ENCODE measurements at places on chromosomes 11 and 22. TPM values are rescaled to one million over a fixed set of nuclear protein-coding genes. Genes with fewer than 3 reads are reported as not detected.
A peak's percentile ranks its signal among the peaks of the same experiment; 100 is the strongest.

GRCh38 chr22:25838960-25839741 is 97.2 kb downstream of the MYO18B start:
- DNase-seq = no peak

- no peak for DNase-seq
Observed at GRCh38 chr11:68340003-68340767, 27.8 kb downstream of the LRP5 start.

Gene PAX6
- not detected for total RNA-seq

DNA sequence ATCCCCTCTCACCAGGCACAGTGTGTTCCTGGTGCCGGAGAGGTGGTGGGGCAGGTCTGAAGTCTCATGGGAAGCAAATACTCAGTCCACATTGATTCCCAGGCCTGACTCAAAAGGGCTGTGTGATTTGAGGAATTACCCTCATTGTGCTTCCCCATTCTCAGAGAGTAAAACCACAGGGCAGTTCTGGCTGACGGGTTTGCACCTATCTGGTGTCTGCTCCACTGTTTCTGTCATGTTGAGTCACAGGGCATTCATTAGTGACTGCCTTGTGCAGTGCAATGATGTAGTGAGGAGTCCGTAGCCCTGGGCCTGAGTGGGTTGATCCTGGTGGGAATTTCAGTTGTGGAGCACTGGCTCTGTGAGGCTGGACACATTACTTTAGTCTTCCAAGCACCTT is 85.2 kb upstream of the ARHGAP20 start:
- DNase-seq = no peak

DNA sequence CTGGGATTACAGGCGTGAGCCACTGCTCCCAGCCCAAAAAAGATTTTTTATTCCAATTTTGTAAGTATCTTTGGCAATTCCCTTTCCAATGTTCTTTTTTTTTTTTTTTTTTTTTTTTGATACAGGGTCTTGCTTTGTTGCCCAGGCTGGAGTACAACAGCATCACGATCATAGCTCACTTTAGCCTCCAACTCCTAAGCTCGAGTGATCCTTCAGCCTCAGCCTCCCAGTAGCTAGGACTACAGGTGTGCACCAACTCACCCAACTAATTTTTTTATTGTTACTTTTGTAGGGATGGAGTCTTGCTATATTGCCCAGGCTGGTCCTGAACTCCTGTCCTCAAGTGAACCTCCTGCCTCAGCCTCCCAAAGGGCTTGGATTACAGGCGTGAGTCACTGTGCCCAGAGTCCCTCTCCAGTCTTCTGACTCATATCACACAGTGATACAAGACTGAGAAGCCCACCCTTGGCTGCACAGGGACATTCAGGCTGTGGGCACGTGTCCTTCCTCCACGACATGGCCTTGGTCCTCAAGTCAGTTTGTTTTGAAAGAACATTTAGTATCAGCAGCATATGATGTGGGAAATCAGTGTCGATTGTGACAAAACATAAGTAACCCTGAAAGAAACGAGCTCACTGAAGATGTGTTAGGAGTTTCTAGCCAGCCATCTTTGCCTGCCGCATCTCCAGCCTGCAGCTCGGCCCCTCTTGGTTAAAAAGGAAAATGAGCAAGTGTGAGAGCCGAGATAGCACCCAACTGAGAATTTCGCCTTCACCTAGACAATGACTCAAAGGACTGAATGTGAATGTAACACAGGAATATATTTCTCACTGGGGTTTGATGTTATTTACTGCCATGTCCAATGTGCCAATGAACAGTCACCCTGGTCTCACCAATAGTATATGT is 175.5 kb downstream of the MN1 start:
- DNase-seq = no peak

DNA sequence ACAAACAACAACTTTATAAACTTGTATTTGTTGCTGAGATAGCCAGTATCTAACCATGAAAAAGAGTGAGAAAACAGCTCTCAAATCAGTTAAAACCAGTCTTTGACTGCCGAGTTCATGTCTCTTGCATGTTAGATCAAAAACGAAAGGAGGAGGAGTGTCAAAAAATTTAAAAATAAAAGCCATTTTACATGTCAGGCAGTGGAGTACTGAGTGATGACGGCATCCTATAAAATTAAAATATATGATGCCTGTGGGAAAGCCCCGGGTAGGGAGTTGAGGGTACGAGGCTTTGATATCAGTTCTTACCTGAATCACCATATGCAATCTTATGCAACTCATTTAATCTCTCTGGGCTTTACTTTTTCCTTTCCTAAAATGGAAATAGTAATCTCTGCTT is 117.3 kb downstream of the ETS1 start:
- DNase-seq = no peak

GRCh38 chr22:44182588-44183286 is 2.0 kb downstream of the PARVG start:
- DNase-seq = peak; percentile 80

Gene GDPD4
- total RNA-seq = not detected

Gene SLC35E4
- 4.1 TPM for total RNA-seq

- no peak for DNase-seq
Observed at GRCh38 chr11:65262381-65262680, 569 bp downstream of the POLA2 start.

Gene RAPSN
- 6.7 TPM for total RNA-seq
